ENCODE measurements at places on chromosomes 7 and 10. TPM values are rescaled to one million over a fixed set of nuclear protein-coding genes. Genes with fewer than 3 reads are reported as not detected.

GRCh38 chr7:26393818-26394217, 102.2 kb downstream of the SNX10 start:
- H3K4me3 ChIP-seq: no peak overlapping the region
- H3K27me3 ChIP-seq: peaks cover 4% of the 10 kb centered on the region
- no peak for DNase-seq
- H3K36me3 ChIP-seq: no peaks in the 10 kb centered on the region
- H3K4me1 ChIP-seq: no peaks in the 10 kb centered on the region

KIF11 gene
- 0.95 TPM for total RNA-seq

DNA sequence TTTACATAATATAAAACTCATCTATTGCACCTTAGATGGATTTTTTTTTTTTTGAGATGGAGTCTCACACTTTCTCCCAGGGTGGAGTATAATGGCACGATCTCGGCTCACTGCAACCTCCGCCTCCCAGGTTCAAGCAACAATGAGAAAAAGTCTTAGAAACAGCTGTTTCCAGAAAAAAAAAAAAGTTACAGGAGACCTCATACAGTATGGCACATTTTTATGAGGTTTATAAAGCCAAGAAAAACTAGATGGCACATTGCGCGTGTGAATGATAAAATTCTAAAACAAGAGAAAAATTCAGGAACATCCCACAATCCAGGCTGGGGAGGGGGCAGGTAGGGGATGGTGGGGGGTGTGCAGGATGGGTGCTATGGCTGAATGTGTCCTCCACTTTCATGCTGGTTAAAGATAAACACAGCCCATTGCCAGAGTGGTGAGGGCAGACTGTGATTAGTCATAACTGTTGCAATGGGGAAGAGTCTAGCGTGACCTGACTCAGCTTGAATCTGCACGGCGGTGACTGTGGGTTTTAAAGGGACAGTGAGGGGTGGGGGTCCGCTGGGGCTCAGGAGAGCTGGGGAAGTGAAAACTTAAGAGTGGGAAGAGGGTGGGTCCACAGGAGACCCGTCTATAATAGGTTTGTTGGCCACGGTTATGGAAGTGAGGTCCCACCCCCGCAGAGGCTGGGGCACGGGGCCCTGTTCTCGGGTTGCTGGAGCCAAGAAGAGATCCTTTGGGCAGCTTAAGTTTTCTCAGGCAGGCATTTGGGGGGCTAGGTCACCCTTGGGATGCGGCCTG, 11.9 kb upstream of the LRRC27 start:
- H3K27ac ChIP-seq: no peak overlapping the region
- no peaks in the 10 kb centered on the region for H3K27me3 ChIP-seq
- no peaks in the 10 kb centered on the region for H3K4me1 ChIP-seq
- no peak for DNase-seq

- H3K27ac ChIP-seq: no peak overlapping the region
- DNase-seq: no peak
- no peak overlapping the region for H3K4me3 ChIP-seq
- no peaks in the 10 kb centered on the region for H3K27me3 ChIP-seq
- H3K36me3 ChIP-seq: no peaks in the 10 kb centered on the region
Observed at GRCh38 chr10:61047788-61048560, 104.0 kb upstream of the RHOBTB1 start.

GRCh38 chr10:34580643-34581042, 234.5 kb downstream of the PARD3 start:
- H3K4me1 ChIP-seq: peaks cover 47% of the 10 kb centered on the region
- no peaks in the 10 kb centered on the region for H3K36me3 ChIP-seq
- no peak for DNase-seq
- no peaks in the 10 kb centered on the region for H3K27me3 ChIP-seq
- no peak overlapping the region for H3K27ac ChIP-seq

GRCh38 chr10:71618598-71618997, 101.0 kb downstream of the C10orf105 start:
- no peak for DNase-seq
- H3K4me3 ChIP-seq: no peak overlapping the region
- H3K27me3 ChIP-seq: no peaks in the 10 kb centered on the region

SPRN gene
- total RNA-seq: 0.41 TPM

CYP3A7 gene
- total RNA-seq: not detected

Data from sigmoid colon (tissue), 7 donors.